ENCODE measurements at places on chromosomes 5 and 9. TPM values are rescaled to one million over a fixed set of nuclear protein-coding genes. Genes with fewer than 3 reads are reported as not detected.

Gene PPIP5K2
- 59.0 TPM for total RNA-seq

- DNase-seq, result no peak
Observed at GRCh38 chr5:13625616-13626198, 318.8 kb downstream of the DNAH5 start.

DNA sequence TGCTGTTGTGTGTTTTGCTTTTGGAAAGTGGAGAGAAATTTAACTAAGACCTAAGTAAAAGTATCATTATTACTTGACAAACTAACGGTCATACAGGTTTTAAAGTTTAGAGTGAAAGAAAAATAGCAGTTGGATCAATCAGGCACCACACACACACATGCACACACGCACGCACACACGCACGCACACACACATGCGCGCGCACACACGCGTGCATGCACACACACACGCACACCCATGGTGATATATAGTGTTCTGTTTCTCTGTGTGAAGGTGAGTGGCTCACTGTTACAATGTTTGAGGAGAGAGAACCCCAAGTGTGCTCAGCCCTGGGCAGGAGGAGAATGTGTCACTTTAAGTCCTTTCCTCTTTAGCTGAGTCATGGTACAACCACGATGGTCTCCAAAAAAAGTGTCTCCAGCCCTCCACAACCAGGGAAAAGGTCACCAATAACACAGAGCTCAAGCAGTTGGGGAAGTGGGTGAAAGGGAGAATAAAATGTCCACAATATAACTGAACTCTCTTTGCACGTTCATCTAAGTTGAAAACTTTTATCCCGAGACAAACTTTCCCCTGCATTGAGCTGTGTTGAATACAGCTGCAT is 3.2 kb downstream of the ZNF366 start:
- no peak for DNase-seq

DNA sequence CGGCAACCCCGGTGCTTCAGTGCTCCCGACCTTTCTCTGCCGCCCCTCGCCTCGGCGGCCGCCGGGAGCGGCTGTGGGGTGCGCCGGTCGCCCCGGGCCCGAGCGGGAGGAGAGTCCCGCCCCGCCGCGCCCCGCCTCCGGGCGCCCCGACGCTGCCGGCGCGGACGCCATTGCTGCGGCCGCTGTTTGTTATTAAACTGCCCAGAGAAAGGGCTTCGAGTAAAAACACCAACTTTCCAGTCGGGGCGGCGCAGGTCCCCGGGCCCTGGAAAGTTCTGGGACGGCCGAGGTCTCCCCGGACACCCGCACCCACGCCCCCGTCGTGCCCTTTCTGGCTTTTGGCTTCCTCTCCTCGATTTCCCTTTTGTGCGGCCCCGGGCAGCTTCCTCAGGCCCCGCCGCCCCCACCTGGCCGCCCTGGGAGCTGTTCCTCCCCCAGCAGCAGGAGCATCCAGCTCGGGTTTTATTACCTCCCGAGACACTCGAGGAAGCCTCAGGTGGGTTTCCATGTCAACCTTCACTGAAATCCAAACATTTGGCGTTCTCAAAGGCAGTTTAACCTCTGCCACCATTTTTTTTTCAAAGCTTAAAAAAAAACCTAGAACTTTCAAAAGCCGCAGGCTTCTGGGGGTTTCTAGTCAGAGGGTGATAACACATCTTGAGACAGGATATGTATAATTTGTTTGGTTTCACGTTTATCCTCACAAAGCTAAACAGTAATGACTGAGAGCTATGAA is 334.4 kb downstream of the CWC27 start:
- DNase-seq, result peak; percentile 67

GRCh38 chr5:139763930-139764791 is 31.4 kb upstream of the PSD2 start:
- DNase-seq, result no peak

Gene C9
- total RNA-seq, result not detected

DNA sequence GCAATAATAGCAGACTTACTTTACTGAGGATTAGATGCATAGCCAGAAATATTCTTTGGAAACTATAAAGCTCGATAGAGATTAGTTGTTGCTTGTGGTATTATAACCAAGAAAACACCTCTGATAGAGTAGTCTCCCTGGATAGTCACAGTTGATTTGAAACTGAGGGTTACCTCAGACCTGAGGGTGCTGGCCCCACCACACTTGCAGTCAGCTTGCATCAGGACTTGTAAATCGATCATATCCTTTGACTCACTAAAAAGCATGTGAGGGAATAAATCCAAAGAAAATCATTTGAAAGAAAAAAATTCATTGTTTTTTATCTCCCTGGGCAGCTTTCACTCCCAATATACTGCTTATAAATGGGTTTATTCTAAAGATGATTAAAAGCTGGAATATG is 39.4 kb downstream of the GALNT12 start:
- no peak for DNase-seq

DNA sequence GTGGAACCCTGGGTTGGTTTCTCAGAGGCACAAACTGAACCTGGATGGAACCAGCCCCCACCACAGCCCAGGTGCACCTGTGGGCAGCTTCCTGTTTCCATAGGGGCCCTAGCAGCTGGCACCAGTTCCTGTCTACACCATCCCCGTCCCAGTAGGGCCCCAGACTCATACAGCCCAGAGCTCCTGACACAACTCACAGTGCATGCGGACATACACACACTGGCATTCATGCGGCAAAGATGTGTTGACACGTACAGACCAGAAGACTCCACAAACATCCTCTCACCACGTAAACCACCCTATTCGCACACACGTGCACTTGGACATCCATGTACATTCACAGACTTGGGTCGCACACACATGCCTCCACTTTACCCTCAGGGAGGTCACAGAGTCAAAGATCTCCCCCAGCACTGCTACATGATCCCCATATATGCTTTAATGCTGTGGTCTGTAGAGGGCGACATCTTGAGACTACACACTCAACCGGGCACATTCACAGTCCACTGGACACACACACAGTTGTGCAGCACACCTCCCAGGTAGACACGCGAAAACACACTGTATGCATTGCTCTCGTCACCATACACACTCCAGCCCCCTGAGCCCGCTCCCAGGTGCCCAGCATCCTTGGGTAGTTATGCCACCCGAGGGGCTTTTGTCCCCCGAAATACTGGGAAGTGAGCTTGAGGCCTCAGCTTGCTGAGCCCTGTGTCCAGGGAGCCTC is 22.4 kb downstream of the CXXC5 start:
- no peak for DNase-seq

GRCh38 chr5:67475489-67475888 is 278.9 kb upstream of the CD180 start:
- DNase-seq, result no peak

DNA sequence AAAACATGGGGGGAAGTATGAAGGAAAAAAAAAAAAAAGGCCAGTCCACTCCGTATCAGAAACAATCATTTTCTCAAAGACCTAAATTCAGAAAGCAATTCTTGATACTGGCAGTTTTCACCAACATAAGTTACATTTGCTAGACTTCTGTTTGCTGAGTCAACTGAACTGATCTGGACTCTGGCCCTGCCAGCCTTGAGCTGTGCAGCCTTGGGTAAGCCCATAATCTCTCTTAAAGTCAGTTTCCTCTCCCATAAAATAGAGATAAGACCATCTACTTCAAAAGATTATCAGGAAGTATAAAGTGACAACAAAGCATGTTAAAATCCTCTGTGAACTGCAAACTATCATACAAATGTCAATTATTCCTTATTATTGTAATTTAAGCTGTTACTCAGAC is 106.8 kb downstream of the MAPKAP1 start:
- DNase-seq, result peak; percentile 66

DNA sequence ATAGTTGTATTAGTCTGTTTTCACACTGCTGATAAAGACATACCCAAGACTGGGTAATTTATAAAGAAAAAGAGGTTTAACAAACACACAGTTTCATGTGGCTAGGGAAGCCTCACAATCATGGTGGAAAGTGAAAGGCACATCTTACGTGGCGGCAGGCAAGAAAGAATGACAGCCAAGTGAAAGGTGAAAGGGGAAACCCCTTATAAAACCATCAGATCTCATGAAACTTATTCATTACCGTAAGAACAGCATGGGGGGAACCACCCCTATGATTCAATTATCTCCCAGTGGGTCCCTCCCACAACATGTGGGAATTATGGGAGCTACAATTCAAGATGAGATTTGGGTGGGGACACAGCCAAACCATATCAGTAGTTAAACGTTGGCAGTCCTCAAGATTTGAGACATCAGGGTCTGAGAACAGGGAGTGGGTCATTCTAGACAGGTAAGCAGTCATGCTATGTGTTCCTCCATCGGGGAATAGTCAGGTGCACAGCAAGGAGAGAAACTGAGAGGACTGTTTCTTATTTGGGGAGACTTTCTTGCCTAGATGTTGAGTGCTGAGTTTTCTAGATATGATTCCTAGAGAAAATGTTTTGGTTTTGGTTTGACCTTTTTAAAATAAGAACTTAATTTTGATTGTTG is 45.8 kb upstream of the ENTREP1 start:
- DNase-seq, result no peak

GRCh38 chr9:70811638-70812037 is 309.8 kb downstream of the TRPM3 start:
- DNase-seq, result no peak

Gene KIF24
- 2.8 TPM for total RNA-seq

DNA sequence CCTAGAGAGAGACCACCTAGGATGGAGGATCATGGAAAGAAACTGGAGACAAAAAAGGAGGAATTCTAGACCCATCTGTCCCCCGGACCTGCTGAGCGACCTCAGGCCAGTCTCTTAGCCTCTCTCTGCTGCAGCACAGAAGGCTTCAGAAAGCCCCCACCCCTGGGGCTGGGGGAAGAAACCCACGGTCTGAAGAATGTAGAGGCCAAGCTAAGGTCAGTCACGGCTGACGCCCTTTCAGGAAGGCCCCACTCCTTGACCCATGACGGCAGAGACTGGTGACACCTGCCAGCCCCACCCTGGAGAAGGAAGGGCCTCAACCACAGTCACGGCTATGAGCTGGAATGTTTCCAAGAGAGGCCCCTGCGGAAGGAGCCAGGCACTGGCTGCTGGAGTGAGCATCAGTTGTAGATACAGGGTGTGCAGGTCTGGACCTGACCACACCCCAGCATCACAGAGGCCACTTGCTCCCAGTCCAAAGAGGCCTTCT is 120.5 kb upstream of the BOD1 start:
- DNase-seq, result peak; percentile 53

DNA sequence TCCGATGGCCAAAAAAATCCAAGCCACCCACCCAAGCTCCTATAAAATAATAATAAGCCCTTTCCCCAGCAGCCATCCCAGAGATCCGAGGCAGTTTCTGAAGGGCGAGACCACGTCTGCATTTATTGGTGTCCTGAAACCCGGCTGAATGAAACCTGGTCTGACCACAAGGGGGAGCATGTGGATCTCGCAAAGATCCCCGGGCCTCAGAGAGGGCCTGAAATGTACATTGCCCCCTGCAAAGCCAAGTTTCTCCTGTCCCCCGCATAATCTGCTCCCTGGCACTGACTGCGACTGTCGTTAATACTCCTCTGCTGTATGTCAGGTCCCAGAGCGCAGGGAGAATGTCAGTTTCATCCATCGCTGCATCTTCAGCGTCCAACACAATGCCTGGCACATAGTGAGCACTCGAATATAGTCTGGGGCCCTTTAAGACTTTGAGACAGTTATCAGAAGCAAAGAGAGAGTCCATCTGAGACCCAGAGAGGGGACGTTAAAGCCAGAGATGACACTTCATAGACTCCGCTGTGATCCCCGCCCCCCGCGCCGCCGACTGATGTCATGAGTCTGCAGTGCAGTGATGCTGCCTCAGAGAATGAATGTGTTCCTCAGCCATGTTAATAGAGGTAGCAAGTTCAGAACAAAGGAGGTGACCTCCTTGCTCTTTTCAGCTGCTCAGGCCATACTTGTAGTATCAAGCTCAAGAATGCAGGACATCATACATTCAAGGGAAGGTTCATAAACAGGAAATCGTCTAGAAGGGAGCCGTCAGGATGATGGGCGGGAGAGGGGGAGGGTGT is 74.5 kb upstream of the BARHL1 start:
- no peak for DNase-seq

Gene ANKRD55
- total RNA-seq, result not detected

Gene OR1J2
- total RNA-seq, result not detected

DNA sequence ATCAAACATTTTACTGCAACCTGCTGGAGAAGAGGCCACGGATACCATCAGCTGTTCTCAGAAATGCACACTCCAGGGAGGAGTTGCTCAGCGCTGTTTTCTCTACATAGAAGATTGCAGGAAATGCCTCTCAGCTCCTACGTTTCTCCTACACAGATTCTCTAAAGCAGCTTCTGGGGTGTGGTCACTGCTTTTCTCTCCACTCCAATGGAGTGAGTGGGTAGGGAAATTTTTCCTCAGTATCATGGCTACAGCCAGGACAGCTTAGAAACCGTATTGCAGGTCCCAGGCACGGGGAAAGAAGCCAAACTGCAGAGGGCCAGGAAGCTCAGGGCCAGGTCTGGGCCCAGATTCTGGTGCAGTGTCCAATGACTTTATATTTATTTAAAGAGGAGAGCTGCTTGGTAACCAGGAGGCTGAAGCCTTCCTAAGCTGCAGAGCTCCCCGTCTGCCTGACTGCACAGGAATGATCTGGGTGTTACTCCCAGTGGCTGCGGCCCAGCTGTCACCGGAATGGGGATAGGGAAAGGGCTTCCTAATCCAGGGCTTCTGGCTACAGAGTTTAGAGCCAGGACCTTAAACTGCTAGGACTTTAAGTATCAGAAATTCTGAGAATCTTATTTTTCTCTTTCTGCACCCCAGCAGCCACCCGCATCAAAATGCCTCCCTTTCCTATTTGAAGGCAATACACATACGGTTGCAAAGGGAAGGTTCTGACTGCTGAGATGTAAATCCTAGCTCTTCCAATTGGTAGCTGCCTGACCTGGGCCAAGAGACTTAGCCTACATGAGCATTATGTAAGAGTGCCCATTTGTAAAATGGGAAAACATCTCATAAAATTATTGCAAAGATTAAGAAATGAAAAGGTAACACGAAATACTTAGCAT is 1.4 kb upstream of the SPTAN1 start:
- DNase-seq, result peak; percentile 54

Measured in mucosa of descending colon (tissue), 3 donors.